ENCODE measurements at places on chromosomes 13 and 19.

DNA sequence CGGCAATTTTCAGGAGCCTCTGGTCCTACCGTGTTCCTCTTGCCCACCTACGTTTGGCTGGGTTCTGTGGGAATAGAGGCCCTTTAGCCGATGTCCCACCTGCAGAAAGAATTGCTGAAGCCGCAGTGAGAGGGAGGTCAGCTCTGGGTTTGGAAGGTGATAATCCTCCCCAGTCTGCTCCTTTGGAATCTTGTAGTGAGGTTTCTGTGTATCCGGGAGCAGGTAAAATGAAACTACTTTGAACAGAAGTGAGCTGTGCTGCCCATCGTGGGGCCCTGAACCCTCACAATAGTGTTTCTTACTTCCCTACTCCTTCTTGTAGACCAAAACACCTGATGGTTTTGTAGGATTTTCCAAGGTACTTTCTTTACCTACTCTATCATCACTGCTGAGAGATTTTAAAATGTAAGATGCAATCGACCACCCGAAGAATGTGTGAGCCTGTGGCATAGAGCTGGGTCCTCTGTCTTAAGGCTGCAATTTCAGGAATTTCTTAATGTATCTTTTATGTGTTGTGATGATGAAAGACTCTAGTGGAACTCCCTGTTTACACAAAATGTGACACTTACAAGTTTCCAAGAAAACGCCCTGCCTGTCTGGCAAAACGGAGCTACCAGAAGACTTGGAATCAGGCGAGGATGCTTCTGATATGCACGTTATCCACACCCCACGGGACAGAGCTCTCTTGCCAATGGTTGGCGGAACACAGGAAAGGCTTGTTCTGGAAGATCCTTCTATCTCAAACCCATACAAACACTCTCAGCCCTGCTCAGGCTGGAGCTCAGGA is 76.1 kb downstream of the RGCC start:
- no peak for DNase-seq

DNA sequence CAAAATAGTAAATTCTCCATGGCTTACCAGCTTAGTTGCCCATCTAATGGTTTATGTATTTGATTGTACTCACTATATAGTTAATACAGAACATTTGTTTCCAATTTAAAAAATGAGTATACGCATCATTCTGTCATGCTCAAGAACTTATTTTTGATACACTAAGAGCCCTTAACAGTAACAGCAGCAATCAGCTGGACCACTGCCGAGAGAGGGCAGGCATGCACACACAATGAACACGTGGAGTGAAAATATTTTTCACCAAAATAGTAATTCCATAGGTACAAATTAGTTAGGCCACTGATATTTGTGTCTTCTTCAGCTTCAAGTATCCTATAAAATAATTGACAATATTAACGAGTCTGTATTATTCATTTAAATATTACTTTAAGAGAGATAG is 109.9 kb downstream of the KLF12 start:
- no peak for DNase-seq

DNA sequence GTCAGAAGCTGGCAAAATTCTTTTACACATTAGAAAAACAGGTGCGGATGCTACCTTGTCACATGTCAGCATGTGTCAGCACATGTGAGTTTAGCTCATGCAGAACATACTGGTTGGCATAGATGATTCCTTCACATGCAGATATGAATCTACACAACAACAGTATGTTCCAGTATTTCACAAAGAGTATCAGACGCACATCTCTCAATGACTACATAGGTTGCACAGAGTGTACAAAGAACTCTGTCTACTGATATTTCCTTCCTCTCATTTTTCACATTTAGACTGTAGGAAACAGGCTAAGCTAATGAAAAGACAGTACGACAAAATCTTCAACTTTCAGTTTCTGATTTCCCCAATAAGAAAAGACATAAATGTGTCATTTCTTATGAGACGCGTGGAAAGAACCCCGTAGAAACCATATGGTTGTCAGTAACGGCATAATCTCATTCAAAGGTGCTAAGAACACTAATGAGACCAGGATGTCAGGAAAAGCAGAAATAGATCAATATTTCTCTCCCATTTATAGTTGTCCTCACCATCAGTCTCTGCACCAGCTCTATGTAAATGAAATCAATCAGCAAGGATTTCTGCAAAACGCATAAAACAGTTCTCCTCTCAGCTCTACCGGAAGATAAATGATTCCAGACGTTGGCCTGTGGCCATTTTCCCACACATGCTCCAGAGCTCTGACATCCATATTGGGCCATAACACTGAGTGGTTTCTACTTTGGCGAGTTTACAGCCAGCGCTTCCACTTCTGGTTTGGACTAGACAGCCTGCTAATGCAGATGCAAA is 81.2 kb downstream of the STARD13 start:
- DNase-seq, result peak; percentile 55

DNA sequence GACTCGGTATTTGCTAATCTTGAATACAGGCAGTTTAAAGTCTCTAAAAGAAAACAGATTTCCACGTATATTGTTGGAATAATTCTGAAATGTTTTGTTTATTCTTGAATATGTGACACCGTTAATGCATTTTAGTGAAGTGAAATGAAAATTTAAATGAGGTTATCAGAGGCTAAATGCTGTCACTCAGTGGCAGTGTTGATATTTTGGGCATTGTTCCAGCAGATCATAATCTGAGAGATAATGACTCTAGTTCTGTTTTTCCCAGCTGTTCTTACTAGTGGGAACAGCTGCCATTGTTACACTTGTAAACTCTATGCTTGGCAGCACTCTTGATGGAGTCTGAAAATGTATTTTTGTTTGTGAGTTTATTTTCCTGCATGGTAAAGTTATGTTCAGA is 365.6 kb upstream of the SLC10A2 start:
- no peak for DNase-seq

- DNase-seq, result peak; percentile 41
Measured at GRCh38 chr19:45901432-45901911, 941 bp downstream of the MYPOP start.

- no peak for DNase-seq
Measured at GRCh38 chr13:58329746-58330145, 698.2 kb downstream of the PCDH17 start.

- no peak for DNase-seq
Measured at GRCh38 chr19:9939301-9939913, 3.1 kb upstream of the OLFM2 start.

GRCh38 chr13:73991884-73992283 is 142.3 kb downstream of the KLF12 start:
- DNase-seq, result no peak

DNA sequence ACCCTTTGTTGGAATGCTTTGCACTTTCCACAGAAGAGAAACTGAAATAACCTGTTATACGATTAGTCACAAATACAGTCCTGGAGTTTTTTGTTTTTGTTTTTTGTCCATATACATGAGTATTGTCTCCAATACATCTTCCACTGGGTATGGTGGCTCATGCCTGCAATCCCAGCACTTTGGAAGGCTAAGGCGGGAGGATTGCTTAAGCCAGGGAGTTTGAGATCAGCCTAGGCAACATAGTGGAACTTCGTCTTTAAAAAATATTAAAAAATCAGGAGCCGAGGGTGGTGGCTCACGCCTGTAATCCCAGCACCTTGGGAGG is 25.0 kb downstream of the AP2S1 start:
- no peak for DNase-seq

GRCh38 chr13:102141625-102142472 is 260.0 kb downstream of the FGF14 start:
- no peak for DNase-seq

DNA sequence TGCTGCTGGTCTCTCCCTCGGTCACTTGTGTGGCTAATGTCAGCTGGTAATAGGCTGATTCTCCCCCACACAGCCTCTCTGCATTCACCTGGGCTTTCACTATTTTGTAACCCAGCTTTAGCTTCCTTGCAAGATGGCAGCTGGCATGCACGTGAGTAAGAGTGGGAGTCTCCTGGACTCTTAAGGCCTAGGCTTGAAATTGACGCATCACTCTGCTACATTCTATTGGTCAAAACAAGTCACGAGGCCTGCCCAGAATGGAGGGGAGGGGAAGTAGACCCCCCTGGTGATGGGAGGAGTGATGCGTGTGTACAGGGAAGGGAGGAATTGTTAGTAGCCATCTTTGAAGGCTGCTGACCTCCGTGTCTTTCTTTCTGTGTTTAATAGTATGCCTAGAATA is 24.9 kb upstream of the PNMA8B start:
- no peak for DNase-seq

DNA sequence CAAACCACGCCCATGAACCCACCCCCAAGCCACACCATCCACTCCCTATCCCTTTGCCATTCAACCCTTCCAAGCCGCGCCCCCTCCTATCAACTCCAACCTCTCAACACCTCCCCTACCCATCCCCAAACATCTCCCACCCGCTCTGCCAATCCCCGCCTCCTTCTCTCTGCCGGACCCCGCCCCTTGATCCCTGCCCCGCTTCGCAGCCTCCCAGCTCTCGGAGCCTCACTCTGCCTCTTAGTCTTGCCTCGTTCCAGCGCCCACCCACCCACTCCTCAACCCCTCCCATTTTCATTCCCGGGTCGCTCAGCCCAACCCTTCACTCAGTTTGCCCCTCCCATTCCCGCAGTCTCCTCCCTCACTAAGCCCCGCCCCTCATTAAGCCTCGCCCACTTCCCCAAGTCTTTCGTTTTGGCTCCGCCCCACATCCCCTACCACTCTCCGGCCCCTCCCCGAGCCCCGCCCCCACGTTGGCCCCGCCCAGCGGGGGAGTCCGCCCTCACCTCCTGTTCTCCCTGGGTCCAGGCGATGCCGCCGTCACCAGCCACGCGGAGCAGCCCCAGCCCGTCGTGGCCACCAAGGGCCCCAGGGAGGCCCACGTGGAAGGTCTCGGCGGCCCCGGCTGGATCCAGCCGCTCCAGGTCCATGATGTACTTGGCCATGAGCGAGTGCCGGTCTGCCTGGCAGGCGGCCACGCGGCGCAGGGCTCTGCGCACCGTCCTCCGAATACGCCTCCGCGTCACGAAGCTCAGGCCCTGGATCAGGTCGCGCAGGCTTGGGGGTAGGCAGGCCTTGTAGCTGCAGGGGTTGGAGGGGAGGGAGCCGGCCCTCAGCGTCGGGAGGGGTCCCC is 5.7 kb downstream of the JAK3 start:
- peak; percentile 83 for DNase-seq

DNA sequence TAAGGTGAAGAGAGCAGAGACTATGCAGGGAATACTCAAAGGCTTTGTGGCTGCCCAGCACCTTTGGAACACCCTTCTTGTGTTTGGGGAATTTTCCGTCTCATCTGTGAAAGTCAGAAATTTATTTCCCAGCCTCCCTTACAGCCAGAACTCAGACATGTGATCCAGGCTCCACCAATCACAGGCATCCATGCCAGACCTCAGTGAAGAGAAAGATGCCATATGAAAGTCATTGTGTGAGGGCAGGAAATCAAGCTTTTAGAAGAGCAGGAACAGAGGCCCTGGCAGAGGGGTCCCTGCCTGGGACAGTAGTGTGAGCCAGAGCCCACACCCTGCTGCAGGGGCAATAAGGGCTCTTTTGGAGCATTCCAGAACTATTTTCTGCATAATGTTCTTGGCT is 12.1 kb downstream of the CCDC70 start:
- no peak for DNase-seq

GRCh38 chr13:50699874-50700663 is 143.4 kb downstream of the DLEU7 start:
- no peak for DNase-seq

GRCh38 chr13:48727241-48728011 is 73.7 kb downstream of the CYSLTR2 start:
- no peak for DNase-seq

DNA sequence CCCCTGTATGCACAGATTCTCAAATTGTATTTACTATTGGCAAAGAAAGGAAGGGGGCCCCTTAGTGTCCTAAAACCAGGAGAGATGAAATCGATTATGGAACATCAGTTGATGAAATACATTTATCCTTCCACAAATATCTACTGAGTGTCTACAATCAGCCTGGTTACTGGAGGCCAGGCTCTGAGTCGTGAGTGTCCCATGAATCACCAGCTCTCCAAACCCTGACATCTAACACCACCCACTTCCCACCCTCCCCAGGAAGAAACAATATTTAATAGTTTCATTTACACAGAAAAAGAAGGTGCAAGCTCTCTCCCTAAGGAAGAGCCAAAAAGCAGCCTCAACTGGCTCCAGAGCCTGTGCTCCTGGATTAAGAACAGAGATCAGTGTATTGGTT is 25.2 kb downstream of the KCTD15 start:
- no peak for DNase-seq

GRCh38 chr13:110187641-110188161 is 119.3 kb downstream of the COL4A1 start:
- no peak for DNase-seq

GRCh38 chr19:33905937-33906577 is 109.4 kb downstream of the KCTD15 start:
- no peak for DNase-seq

- DNase-seq, result peak; percentile 61
Measured at GRCh38 chr13:73765651-73766384, 368.4 kb downstream of the KLF12 start.

GRCh38 chr13:113854238-113855011 is 9.5 kb downstream of the GAS6 start:
- peak; percentile 69 for DNase-seq

DNA sequence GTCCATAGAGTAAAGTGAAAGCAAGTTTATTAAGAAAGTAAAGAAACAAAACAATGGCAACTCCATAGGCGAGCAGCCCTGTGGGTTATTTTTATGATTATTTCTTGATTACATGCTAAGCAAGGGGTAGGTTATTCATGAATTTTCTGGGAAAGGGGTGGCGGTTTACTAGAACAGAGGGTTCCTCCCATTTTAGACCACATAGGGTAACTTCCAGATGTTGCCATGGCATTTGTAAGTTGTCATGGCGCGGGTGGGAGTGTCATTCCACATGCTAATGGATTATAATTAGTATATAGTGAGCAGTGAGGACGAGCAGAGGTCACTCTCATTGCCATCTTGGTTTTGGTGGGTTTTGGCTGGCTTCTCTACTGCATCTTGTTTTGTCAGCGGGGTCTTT is 8.4 kb upstream of the DCUN1D2 start:
- no peak for DNase-seq

- no peak for DNase-seq
Measured at GRCh38 chr13:33740134-33740538, 77.8 kb upstream of the RFC3 start.

GRCh38 chr13:40351537-40352379 is 314.7 kb downstream of the FOXO1 start:
- no peak for DNase-seq

DNA sequence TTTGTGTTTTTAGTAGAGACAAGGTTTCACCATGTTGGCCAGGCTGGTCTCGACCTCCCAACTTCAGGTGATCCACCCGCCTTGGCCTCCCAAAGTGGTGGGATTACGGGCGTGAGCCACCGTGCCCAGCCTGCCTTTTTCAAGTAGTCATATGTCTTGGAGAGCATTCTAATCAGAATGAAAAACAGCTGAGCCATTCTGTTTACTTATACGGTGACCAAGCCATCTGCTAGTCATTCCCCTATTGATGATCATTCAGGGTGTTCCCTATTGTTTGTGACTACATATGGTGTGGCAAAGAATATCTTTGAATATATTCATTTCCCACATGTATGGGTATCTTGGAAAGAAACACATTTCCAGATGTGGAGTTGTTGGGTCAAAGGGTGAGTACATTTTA is 17.2 kb downstream of the BLOC1S3 start:
- DNase-seq, result no peak
